T-helper 1 cell (primary cell): ENCODE measurements at places on chromosomes 4 and X.

GRCh38 chr4:7786040-7786439, 153.6 kb downstream of the AFAP1 start:
- no peak for DNase-seq

GRCh38 chr4:1209821-1210220, 37.4 kb upstream of the SPON2 start:
- DNase-seq = no peak

DNA sequence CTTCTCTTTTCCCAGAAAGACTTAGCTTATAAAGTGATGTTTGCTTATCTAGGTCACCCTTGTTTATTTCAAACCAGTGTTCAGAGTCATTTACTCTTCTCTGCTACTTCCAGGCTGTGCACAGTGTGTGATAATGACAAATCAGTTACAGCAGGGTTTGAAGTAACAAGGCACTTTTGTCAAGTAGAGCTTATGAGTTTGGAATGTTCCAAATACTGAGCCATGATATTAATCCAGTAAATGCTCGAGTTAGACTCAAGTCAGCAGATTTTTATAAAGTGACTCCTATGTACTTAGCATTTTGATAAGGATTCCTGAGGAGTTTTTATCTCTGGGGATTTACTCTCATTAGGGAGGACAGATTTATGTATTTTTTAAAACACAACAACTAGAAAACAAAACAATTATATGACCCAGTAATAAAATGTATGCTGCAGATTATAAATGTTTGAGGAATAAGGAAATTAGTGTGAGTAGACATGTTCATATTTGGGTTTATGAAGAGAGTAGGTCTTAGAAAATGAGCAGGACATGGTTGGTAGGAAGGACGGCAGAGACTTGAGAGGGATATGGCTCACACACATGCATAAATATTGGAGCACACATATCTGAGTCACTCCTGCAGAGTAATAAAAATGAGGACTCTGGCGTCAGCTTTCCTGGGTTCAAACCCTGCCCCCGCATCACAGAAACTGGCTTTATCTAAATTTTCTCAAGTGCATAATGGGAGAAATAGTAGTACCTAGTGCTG, 271.2 kb downstream of the FBXO8 start:
- no peak for DNase-seq

- no peak for DNase-seq
Measured at GRCh38 chr4:112511093-112511802, 4.7 kb downstream of the NEUROG2 start.

- no peak for DNase-seq
Measured at GRCh38 chr4:44071959-44072955, 376.4 kb downstream of the KCTD8 start.

DNA sequence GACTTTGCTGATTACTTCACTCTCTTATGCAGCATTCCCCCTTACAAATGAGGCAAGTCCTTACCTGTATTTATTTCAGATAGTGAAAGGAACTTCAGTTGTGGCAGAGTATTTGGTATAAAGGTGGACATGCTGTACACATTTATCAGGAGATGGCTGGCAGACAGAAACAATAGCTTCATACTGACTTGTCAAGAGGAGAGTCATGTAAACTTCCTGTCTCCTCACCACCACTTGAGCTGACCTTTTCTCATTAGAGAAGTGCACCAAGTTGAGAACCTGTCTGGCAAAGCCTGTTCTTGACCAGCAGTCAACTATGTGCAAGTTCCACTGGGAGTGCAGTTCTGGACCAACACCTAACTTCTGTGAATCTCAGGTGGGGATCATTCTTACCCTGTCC, 80.8 kb downstream of the LARP1B start:
- DNase-seq = no peak

DNA sequence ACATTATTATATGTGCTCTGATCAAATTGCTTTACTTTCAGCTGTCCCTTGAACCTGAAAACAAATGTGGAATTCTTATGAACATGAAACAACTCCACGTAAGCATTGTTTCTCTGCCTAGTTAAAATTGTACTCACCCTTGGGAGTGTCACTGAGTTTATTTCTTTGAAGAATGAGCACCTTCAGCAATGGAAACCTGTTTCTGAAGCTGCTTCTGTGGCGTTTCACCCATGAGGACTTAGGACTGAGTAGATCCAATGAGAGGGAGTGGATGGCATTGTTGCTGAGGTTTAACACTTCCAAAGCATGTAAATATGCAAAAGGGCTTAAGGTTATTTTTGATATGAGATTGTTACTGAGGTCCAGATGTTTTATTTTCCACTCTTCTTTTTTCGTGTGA, 3.2 kb downstream of the LRRC66 start:
- DNase-seq = no peak

- no peak for DNase-seq
Measured at GRCh38 chr4:5941601-5942000, 48.7 kb upstream of the CRMP1 start.

DNA sequence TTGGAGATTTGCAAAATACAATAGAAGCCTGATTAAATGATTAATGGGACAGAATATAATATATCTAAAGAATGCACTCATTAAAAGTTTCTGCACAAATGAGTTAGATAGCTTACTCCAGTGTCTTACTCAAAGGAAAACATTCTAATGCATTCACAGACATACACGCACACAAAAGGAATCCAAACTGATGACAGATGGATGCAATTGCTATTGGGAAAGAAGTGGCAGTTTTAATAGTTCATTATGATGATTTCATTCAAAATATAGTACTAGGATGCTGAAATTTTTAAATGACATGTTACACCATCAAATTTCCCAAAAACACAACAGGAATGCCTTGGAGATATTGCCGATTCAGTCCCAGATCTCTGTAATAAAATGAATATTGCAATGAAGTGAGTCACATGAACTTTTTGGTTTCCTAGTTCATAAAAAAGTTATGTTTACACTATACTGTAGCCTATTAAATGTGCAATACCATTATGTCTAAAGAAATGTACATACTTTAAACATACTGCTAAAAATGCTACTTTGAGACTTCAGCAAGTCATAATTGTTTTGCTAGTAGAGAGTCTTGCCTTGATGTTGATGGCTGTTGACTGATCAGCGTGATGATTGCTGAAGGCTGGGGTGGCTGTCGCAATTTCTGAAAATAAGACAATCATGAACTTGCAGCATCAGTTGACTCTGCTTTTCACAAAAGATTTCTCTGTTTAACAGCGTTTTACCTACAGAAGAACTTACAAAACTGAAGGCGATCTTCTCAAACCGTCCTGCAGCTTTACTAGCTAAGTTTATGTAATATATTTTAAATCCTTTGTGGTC, 45.6 kb downstream of the BBS12 start:
- no peak for DNase-seq

- no peak for DNase-seq
Measured at GRCh38 chr4:10403633-10404445, 53.4 kb downstream of the ZNF518B start.

DNA sequence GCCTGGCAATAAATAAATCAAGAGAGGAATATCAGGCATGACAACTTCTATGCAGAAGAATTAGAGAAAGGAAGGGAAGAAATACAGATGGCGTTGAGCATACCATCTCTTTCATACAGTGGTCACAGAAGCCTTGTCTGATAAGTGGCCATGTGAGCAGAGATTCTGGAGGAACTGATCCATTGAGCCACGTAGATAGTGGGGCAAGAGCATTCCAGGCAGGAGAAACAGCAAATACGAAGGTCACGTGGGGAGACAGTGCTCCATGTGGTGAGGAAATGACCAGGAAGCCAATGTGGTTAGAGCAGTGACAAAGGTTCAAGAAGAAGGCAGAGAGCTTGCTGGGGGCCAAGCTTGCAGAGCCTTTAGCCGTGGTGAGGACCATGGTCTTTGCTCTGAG, 226.7 kb upstream of the NOCT start:
- no peak for DNase-seq

DNA sequence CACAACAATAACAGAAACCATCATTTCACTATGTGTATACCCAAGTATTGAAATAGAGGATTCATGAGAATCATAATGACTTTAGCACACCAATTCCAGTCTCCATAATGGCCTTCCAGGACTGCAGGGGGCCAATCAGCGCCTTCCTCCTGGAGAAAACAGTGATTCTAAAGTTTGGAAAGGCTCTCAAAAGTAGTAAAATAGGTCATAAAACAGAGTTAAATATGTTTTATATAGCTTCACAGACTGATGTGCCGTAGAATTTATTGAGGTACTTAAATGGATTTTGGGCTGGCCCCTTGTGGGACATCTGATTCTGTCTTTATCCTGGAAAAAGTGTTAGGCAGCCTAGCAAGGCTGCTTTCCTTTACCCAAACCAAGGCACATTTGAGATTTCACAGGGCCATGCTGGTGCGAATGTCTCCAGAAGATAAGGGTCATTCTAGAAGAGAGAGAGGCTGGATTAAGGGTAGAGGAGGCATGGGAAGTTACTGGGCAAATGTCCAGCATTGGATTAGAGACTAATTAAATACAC, 543.9 kb downstream of the GALNTL6 start:
- DNase-seq = no peak

DNA sequence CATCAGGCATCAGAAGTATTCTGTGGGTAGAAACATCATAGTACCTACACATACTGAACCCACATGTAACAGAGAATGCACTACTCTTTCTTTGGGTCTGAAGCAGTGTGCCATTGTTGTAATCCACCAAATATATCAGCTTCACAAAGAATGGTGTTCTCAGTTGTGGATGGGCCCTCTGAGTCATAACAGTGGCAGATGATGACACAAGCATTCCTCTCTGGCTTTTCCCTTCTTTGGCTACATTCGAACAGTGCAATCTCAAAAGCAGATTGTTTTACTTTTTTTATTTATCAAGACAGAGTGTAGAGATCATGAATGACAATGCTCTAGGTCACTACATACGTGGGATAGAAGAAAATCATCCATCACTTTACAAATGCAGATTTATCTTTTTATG, 247.2 kb upstream of the EPHA5 start:
- no peak for DNase-seq

DNA sequence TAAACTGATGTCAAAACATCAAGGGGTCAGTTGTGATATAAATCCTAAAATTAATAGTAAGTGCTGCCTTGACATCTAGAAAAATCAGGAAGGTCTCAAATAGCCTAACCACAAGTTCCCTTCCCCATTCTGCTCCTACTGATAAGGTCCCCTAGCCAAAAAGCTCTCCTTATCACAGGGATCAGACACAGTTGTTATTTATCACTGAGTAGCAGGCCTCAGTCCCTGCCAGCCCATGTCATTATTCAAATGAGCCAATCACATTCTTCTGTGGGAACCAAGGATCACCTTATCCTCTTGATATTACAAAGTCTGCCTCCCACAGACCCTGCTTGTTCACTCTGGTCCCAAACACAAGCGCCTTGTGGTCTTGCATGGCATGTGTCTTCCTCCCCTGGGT, 23.3 kb upstream of the TMEM255A start:
- DNase-seq = no peak
